Tibial nerve (tissue), 4 donors: ENCODE measurements at places on chromosomes 12 and 14.

- no peak for DNase-seq
Measured at GRCh38 chr12:63045020-63045860, 105.8 kb downstream of the AVPR1A start.

- DNase-seq = no peak
Measured at GRCh38 chr12:17691369-17691768, 398.6 kb downstream of the RERGL start.

- DNase-seq = no peak
Measured at GRCh38 chr12:57549909-57550640, at the start of gene KIF5A. Gene KIF5A (plus strand): TSS chr12:57550044. CDS start chr12:57550272, 228 bp downstream.

DNA sequence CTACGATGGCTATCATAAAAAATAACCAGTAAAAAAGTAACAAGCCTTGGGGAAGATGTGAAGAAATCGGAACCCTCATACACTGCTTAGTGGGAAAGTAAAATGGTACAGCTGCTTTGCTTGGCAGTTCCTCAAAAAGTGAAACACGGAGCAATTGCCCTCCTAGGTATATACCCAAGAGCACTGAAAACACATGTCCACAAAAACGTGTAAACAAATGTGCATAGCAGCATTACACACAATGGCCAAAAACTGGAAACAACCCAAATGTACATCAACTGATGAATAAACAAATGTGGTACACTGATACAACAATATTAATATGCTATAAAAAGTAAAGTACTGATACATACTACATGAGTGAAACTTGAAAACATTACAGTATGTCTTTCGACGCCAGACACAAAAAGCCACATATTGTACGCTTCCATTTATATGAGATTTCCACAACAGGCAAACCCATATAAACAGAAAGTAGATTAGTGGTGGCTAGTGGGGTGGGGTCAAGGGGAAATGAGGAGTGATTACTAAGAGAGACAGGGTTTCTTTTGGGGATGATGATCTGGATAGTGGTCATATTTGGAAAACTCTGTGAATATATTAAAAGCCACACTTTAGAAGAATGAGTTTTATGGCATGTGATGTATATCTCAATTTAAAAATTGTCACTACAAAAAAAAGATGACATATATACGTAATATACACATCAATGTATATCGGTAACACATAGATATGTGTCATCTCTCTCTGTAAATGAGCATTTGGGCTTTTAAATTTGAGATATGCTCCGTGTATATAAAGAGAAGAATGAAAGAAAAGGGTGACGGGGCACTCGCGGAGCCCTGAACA lies 996 bp downstream of the SLC41A2 start:
- DNase-seq = no peak

- no peak for DNase-seq
Measured at GRCh38 chr14:94844593-94845152, 74.8 kb upstream of the GSC start.

DNA sequence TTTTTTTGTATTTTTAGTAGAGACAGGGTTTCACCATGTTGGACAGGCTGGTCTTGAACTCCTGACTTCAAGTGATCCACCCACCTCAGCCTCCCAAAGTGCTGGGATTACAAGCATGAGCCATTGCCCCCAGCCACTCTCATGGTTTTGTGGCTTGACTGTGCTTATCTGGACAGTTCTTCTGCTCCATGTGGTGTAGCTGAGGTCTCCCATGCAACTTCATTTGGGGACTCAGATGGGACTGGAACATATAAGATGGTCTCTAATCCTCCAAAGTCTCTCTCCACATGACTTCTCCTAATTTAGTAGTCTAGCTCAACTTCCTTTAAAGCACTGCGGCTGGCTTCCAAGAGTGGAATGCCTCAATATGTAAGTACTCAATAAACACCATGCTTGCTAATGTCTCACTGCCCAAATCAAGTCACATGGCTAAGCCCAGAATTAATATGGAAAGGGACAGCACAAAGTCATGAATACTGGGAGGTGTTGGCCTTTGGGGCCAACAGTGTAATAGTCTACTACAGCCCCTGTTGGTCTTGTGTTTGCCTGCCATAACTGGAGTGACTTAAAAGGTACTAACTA lies 7.4 kb downstream of the INHBC start:
- no peak for DNase-seq

GRCh38 chr12:105590571-105590970 lies 260.1 kb downstream of the C12orf75 start:
- DNase-seq = no peak

GRCh38 chr12:29519585-29520182 lies 22.2 kb upstream of the OVCH1 start:
- no peak for DNase-seq

DNA sequence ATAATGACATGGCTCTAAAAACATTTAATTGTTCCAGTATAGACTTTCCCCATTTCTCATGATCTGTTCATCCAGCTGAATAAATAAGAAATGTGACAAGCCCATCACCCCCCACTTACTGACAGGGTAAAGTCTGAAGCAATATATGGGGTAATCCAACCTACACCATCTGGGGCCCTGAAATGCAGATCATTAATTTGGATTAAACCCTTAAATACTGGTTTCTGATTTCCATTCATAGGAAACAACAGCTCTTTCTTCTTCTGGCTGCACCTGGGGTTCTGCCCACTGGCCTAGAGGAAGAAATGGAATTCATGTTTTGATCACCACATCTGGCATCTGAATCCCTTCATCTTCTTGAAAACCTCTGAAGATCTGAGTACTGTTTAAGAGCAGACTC lies 39.3 kb upstream of the ACSM4 start:
- DNase-seq = no peak

DNA sequence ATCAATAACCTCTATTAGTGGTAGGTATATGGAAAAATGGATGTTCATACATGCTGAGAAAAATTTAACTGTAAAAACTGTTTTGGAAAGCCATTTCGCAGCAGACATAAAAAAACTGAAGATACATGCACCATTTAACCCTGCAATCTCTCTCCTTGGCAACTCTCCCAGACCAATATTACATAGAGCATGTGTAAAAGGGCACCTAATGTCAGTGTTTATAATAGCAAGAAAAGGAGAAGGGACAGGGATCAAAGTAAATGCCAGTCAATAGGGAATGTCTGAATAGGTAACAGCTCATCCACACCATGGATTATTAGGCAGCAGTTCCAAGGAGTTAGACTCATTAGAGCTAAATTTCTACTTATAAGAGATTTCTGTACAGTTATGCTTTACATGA lies 77.2 kb downstream of the BTG1 start:
- DNase-seq = no peak

DNA sequence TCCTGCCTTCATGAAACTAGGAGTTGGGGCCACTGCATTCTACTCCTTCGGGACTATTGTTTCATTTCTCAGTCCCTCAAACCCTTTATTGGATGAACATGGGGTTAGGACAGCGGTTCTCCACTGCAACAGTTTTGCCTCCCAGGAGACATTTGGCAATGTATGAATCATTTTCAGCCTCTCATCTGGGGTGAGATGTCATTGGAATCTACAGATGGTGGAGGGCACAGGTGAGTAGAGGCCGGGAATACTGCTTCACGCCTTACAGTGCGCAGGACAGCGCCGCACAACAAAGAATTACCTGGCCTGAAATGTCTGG lies 649 bp upstream of the GNPNAT1 start:
- DNase-seq = no peak

DNA sequence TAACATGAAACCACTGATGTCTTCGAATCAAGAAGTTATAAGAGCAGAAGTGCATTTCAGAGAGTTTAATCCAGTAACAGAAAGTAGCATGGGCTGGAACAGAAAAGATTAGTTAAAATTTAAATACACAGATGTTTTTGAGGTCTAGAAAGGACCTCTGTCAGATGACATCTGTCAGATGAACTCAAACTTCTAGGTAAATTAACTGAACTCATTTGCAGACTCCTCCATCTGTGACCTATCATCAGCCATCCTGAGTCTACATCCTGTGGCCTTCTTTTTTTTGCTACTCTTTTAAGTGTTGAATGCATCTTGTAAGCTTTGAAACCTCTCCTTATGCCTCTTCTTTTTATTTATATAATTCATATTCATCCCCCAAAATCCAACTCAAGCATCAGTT lies 53.3 kb downstream of the C2CD5 start:
- DNase-seq = no peak
